CD4-positive, alpha-beta T cell treated with Interleukin-10 for 1 hour (primary cell): ENCODE measurements at places on chromosomes 13 and 19.

DNA sequence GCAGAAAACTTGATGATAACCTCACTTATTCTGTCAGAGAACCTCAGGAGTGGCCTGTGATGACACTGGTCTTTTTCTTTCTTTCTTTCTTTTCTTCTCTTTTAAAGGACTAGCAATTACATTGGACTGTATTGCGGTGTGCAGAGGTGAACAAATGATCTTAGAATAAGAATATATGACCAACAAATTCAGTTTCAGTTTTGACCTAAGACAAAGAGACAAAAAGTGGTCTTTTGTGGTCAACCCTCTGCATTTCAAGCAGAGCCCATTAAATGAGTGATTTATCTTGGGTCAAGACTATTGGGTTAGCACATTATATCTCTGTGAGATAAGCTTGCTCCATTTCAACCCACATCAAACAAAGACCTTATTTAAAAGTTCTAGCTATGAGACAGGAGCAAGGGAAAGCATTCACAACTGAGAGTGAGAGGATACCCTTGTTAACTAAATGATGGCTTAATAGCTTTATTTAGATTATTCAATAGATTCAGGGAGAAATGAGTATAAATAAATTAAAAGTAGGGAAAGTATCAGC is 644.4 kb downstream of the PCDH9 start:
- no peak for DNase-seq

DNA sequence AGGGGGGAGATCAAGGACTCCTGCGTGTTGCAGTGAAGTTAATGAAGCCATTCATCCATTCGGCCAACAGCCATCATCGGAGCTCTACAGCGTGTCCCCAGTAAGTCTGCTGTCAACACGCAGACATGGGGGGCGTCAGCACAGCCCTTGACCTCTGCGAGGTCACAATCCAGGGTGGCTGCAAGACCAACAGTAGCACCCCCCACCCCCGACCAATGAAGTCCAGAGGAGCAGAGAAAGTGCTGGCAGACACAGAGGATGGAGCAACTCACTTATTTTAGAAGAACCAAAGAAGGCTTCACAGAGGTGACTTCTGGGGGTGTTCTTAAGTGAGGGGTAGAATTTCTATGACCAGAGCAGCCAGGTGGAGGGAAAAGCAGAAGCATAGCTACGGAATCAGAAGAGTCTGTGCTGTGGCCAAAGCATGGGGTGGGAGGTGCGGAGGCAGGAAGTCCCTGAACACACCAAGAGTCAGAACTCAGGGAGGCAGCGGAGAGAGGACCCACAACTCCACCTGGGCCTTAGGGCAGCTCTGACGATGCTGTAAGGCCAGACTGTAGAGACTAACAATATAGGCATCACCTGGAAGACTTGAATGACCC is 185.4 kb downstream of the FOXO1 start:
- DNase-seq, result no peak

GRCh38 chr19:29672933-29673336 is 7.7 kb downstream of the PLEKHF1 start:
- DNase-seq, result peak; percentile 88

- peak; percentile 38 for DNase-seq
These were observed 19.5 kb downstream of the NUFIP1 start for GRCh38 chr13:44969551-44970484.

GRCh38 chr19:41570639-41571112 is 5.3 kb upstream of the CEACAM21 start:
- peak; percentile 87 for DNase-seq

DNA sequence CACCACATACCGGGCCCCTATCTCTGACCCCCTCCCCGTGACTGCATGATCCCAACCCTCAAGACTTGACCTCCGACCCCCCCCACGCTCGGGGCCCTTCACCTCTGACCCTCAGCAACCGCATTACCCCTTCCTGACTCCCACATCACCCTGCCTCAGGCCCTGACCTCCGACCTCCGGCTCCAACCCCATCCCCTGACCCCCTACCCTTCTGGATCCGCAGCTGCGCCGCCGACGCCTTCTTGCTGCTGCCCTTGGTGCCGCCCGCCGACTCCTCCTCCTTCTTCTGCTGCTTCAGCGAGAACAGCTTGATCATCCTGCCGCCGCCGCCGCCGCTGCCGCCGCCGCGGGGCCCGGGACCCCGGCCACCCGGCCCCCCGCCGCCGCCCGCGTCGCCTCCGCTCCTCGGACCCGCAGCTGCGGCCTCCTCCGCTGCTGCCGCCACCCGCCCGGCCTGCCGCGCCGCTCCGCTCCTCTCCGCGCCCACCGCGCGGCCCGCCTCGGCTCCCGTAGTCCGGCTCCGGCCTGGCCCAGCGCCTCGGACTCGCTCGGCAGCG is at the start of gene UBE2M:
Gene UBE2M, minus strand, starts transcription at position 546 of the 557 bp plus-strand sequence. Its CDS starts 230 bp downstream, at position 316.
- peak; percentile 65 for DNase-seq

DNA sequence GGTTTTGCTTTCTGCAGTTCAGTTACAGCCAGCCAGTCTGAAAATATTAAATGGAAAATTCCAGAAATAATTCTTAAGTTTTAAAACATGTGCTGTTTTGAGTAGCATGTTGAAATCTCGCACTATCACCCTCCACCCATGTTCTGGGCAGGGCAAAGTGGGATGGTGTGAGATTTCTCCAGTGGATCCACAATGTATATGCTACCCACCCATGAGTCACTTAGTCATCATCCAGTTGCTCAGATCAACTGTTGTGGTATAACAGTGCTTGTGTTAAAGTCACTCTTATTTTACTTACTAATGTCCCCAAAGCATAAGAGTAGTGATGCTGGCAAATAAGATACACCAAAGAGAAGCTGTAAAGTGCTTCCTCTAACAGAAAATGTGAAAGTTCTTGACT is 56.4 kb downstream of the CYSLTR2 start:
- DNase-seq, result no peak

DNA sequence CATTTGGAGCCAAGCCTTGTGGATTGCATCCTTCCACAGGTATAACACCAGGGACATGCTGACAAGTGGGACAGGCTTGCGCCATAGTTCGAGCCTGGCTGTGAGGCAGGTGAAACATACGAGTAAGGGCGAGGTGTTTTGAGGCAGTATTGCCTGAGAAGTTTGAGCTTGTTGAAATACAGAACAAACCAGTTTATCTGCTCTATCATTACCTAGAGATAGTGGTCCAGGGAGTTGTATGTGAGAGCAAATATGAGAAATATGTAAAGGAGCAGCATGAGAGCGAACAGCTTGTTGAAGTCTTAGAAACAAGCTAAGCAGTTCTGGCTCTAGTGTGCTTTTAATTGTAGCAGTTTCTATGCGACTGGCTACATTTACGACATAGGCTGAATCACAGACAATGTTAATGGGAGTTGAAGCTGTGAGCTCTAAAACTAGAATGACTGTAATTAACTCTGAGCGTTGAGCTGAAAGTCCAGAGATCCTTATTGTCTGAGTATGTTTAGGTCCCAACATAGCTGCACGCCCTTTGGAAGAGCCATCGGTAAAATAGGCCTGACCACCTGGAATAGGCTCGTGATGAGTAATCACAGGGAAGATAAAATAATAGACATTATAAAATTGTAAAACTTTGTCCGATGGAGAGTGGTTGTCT is 8.2 kb downstream of the ZNF439 start:
- DNase-seq, result no peak

- DNase-seq, result no peak
These were observed 57.1 kb downstream of the KL start for GRCh38 chr13:33073338-33073737.

GRCh38 chr19:4354897-4355296 is 11.5 kb downstream of the MPND start:
- no peak for DNase-seq

DNA sequence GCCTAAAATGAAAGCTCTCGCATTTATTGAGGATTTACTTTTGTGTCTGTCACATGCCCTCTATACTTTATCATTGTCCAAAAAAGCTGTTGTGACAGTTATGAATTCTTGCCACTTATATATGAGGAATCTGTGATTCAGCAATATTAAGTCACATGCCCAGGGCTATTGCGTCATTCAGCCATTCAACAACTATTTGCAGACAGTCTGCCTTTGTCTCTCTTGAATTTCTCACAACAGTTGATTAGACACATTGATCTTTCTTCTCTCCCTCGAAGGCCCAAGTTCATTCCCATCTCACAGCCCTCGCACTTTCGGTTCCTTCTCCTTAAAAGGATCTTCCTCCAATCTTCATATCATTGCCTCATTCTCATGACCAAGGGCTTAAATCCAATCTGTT is 342.6 kb downstream of the MZT1 start:
- DNase-seq, result no peak

DNA sequence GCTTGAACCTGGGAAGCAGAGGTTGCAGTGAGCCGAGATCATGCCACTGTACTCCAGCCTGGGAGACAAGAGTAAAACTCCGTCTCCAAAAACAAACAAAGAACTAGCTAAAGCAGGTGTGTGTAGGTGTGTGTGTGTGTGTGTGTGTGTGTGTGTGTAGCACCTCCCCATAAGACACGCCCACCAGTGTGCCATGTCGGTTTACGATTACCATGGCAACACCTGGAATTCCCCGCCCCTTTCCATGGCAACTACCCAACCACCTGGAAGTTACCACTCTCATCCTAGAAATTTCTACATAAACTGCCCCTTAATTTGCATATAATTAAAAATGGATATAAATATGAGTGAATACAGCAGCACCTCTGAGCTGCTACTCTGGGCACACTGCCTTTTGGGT is 80.9 kb upstream of the ADGRE5 start:
- DNase-seq, result no peak

DNA sequence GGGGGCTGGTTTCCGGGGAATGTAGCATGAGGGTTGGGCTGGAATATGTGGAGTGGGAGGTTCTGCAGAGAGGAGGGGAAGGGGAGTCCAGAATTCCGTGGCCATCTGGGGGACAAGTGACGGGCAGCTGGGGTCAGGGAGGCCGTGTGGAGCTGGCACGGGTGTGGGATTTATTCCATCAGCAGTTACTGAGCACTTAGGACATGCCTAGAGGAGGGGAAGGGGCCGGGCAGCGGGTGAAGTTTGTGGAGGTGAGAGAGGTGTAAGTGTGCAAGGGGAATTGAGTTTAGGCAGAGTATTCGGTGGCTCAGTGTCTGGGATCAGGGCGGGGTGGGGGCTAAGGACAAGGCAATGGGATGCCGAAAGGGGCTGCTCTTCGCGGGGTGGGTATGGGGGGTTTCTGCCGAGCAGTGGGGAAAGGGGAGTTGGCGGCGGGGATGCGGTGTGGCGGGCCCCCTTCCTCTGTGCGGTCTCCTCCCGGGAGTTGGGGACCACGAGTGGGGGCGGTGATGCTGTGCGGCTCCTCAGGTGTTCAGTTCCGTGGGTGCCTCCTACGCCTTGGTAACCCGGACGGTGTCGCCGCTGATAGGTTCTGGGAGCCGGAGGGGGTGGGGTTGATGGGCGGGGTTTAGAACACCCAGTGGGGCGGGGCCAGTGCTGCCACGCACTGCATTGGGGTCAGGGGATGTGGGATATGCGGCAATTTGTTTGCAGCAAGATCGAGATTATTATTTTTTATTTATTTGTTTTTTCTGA is 5.4 kb downstream of the CCDC61 start:
- DNase-seq, result peak; percentile 85

GRCh38 chr19:4338441-4339355 is at the start of gene STAP2:
Gene STAP2, minus strand, starts transcription at chr19:4338827. Its CDS starts 74 bp downstream, at chr19:4338753.
- peak; percentile 25 for DNase-seq

DNA sequence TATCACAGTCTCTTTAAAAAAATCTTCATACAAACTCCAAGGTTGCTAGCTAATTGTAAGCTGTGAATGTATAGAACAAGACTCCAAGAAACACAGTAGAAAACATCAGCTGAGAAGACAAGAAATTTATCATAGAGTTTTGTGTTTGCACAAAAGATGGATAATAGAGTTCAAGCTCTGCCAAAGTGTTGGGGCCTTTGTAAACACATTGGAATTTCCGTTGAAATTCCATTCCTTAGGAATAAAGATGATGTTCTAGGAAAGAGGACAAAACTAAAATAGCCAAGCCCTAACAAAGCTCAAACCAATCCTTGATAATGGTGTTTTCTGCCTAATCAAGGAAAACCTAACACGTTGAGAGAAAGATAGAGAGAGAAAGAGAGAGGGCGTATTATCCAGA is 20.6 kb downstream of the LRRC63 start:
- no peak for DNase-seq

DNA sequence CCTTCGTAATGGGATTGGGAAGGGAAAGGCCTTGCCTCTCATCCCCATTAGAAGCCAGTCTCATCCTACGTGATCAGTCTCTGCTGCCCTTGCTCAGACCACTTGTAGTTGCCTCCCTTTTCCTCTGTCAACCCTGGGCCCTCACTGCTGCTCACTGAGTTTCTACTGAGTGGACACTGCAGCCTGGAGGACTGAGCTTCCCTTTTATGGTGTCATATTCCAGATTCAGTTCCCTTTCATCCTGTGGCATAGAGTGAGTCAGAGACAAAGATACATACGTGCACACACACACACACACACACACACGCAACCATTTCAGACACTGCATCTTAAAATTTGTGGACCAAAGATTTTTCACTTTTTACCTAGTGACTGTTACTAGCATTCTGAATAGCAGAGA is 56.6 kb downstream of the COG3 start:
- no peak for DNase-seq

GRCh38 chr13:24147570-24147963 is 13.0 kb upstream of the SPATA13 start:
- no peak for DNase-seq

GRCh38 chr13:110242615-110243014 is 64.3 kb downstream of the COL4A1 start:
- no peak for DNase-seq

DNA sequence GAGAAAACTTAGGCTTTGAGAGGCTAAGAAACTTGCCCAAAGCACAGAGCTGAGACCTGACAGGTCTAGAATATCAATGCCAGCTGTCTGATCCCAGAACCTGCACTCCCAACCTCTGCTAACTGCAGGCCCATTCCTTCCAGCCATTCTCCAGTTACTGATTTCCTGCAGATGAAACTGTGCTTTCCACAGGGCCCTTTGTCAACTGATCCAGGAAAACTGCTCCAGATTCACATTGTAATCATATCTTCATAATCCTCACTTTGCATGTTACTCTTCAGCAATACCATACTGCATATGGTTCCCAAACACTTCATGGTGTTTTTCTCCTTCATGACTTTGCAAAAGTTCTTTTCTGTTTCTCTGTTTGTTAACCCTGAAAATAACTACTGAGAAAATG is 100.6 kb downstream of the RAP2A start:
- no peak for DNase-seq

- DNase-seq, result no peak
These were observed 139.1 kb upstream of the TRPC4 start for GRCh38 chr13:38008636-38009035.

DNA sequence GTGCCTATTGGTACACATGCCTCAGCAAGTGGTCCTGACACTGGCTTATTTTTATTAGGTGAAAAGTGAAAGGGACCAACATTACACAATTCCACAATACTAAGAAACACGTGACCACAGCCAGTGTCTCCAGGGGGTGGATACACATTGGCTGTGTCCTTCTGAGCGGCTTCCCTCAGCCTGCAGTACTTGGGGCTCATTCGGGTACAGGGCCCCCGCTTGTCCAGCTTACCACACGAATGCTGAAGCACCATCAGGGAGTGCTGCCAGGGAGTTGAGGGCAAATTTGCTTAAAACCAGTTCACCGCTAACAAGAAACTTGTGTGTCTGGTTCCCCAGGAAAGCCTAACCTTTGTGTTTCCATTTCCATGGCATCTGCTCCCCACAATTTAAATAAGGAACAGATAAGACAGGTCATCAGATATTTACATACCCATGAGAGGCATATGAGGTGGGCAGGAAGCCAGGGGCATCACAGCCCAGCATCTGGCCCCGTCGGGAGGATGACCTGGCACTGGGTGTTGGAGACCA is 23.3 kb downstream of the PBX4 start:
- DNase-seq, result no peak
